Stimulated activated naive CD8-positive, alpha-beta T cell treated with anti-CD3 and anti-CD28 coated beads, Interleukin-15, amount 100 ng/mL, for 72 hours (primary cell): ENCODE measurements at places on chromosomes 1 and 21.

GRCh38 chr1:43526002-43526401, 4.7 kb upstream of the PTPRF start:
- no peak for DNase-seq

GRCh38 chr1:184641894-184642293, 112.8 kb downstream of the EDEM3 start:
- no peak for DNase-seq

GRCh38 chr1:92973203-92973897, 12.1 kb upstream of the DIPK1A start:
- no peak for DNase-seq

GRCh38 chr1:10918531-10918930, 93.9 kb upstream of the TARDBP start:
- DNase-seq = no peak

DNA sequence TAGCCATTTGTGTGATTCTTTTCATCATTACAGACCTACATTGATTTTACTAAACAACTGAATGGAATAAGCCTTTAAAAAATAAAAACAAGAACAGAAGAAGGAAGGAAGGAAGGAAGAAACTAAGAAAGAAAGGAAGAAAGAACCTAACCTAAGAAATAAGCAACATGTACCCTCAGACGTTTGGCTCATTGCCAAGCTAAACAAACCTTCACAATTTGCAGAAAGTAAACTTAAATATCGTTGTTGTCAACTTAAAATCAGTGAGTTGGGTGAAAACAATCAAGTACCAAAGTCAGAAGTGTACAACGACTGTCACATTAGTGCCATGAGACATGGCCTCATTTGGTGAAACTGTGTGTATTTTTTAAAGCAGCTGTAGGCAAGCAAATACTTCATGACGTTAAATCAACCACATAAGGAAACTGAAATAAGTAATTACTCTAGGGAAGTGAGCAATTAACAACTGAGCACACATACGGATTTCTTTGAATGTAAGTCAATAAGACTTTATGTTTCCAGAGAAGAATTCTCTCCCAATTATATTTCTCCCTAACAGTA, 313.1 kb upstream of the TMPRSS15 start:
- DNase-seq = no peak

DNA sequence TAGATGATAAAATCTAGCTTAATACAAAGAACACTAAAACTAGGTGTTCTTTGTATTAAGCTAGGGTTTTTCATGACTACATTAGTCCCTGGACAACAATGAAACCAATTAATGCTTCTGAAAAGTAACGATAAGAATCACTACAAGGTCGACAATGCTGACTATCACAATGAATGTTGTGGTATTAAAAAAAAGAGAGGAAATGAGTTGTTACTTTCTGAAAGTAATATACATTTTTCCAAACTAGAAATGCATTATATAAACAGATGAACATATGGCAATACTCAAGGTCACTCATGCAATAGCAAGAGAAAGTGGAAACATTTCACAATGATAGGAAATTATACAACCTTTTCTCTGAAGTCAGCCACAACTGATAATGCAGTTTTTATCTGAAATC, 19.0 kb downstream of the DPH5 start:
- DNase-seq = no peak

DNA sequence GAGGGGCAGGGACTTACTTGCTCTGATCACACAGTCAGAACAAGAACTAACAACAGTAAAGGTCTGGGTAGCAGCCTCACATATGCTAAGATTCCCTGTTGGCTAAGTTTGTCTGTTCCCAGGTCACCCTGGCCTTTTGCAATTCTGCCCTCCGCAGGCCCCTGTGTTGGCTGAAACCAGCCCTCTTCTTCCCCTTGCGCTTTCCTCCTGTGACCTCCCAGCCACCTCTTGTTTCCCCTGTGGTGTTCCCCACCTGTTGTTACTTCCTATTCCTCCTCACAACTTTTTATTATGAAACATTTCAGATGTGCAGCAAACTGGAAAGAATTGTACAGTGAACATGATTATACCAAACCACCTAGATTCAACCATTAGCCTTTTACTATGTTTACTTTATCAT, 23.4 kb downstream of the MAPKAPK2 start:
- no peak for DNase-seq

DNA sequence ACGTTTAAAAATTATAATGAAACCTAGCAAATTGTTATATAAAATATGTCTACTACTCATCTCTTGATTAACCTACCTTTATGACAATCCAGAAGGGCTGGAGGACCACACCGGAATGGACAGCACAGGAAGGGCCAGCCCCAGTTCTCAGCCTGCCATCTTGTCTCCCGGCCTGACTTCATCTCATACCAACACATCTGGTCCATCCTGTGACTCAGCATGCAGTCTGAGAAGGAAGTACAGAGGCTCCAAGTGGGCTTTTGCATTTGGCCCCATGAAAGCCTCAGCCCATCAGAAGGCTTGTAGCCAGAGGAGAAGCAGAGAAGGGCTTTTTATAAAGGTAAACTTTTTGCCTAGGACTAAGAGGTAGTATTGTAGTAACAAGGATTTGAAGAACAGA, 436.6 kb downstream of the MRPL39 start:
- no peak for DNase-seq

- DNase-seq = no peak
These were observed 55.7 kb downstream of the MRPL39 start for GRCh38 chr21:25551569-25551968.

DNA sequence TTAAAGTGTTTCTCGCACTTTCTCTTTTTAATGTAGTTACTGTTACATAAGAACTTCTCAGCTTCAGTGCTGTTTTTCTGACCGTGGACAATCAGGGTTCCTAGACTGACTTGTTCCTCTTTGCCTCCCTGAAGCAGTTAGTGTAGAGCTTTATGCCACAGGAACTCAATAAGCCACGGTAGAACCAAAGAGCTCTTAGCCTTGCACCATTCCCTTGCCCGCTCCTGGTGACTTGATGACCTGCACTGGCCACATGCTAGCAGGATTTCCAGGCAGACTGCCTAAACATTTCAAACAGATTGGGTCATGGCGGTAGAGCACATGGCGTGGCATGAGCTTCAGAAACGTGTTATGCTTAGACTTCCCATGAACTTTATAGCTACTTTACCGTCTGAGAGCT, 18.8 kb upstream of the FASLG start:
- DNase-seq = no peak

DNA sequence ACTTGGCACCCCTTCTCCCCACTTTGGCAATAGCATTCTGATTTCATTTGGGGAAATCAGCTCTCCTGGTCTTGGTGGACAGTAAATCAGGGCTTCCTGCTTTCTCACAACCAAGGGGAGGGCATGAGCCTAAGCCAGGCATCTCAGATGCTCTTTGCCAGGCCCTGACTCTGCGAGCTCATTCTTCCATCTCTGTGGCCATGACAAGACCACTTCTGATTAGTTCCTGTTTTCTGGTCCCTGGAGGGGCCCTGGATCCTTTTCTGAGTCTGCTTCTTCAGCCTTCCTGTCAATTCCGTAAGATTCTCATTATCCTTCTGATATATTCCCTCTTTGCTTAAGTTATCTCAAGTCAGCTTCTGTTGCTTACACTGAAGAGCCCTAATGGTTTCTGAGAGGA, 210.4 kb downstream of the HIVEP3 start:
- no peak for DNase-seq

DNA sequence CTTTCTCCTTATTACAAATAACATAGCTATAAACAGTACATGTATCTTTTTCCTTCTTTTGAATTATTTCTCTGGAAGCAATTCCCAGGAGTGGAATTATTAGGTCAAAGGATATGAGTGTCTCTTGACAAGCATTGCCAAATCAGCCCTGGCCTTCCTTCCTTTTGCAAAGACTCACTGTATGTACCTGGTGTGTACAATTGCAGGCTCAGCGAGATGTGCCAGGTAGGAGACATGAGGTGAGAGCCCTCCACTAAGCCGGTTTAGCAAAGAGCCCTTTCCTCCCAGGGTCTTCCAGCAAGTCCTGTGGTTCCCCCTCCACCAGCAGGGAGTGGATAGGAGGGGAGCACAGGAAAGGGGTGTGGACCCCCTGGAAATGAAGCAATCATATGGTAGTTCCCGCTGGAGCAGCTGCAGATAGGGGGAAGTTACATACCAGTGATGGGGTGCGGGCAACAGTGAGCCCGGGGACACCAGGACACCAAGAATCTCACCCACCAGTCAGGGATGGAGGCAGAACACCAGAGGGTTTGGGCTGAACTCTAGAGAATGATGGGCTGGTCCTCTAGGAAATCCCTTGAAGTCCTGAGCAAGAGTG, 18.3 kb downstream of the RCSD1 start:
- DNase-seq = no peak

GRCh38 chr1:56456435-56457101, 122.8 kb downstream of the PLPP3 start:
- no peak for DNase-seq

DNA sequence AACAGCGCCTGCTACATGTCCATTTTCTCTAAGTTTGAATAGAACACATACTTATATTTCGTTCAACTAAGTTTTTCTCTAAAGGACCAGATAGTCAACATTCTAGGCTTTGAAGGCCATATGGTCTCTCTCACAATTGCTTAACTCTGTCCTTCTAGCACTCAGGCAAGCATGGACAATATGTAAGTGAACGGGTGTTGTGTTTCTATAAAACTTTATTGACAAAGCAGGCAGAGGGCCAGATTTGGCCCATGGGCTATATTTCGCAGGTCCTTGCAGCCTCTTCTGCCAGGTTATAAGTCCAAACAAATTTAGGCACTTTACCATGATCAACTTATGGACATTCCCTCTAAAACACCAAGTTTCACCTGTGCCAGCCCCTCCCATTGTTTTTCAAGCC, 21.1 kb downstream of the KLHDC7A start:
- DNase-seq = no peak

DNA sequence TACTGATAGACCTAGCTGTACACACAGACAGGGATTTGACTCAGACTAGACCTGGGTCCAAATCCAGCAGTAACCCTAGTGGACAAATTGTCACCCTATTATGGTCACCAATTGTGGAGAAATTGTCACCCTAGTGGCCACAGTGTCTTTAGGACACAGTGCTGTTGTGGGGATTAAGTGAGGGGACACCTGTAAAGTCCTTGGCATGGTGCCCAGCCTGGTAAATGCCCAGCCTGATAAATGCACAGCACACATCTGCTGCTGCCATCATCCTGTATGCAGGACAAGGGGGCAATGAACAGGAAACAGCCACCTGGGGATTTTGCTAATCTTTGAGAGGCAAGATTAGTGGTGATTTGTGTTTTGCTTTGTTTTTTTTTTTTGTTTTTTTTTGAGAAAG, 2.3 kb downstream of the TMEM61 start:
- no peak for DNase-seq

- peak; percentile 51 for DNase-seq
These were observed 17.4 kb upstream of the KCNAB2 start for GRCh38 chr1:6028042-6028850.

DNA sequence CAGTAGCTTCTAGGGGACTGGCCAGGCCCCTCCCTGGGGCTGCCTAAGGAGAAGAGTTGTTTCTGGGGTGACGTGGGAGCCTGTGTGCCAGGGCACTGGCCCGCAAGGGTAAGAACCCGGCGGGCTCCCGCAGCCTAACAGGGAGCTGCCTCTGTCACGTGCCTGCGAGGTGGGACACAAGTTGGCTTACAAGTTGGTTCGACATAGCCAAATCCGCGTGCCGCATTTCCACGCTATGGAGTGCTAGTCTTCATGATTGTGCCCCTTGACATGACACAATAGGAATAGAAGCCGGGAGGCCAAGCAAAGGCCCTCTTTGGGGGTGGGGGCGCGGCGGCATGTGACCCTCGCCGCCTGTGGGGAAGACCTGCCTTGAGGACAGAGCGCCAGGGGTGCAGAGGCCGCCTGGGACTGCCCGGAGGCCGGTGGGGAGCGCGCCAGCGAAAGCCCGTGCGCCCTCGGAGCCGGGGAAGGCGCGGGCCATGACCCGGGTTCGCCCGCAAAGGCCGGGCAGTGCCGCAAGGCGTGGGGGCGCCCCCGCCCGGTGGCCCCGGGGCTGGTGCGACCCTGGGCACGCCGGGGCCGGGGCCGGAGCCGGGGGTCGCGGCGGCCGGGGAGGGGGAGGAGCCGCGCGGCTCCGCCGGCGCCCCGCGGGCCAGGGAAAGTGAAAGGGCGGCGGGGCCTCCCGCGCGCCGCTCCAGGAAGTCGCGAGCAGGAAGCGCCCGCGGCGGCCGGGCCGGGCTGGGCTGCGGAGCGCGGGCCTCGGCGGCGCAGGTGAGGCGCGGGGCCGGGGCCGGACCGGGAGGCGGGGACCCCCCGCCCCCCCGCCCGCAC, at the start of gene SLC37A1:
TSS of gene SLC37A1 (plus strand) at position 702 of the 834 bp plus-strand sequence. CDS start 4,603 bp downstream, outside the sequence.
- DNase-seq = peak; percentile 45

DNA sequence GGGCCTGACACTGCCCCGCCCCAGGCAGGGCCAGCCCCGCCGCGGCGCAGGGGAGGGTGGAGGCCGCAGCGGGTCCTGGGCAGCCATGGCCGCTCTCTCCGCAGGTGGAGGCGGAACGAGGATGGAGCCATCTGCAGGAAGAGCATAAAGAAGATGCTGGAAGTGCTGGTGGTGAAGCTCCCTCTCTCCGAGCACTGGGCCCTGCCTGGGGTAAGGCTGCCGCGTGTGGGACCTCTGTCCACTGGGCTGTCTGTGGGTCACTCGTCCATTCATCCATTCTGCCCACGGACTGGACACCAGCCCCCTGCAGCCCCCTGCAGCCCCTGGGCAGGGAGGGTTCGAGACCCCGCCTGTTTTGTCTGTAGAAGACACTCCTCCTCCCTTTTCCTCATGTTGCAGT, 18.4 kb upstream of the LRRC3 start:
- DNase-seq = no peak

GRCh38 chr1:221892301-221892830, 150.5 kb upstream of the DUSP10 start:
- no peak for DNase-seq

GRCh38 chr1:230935852-230936251, 42.8 kb downstream of the TTC13 start:
- DNase-seq = no peak

DNA sequence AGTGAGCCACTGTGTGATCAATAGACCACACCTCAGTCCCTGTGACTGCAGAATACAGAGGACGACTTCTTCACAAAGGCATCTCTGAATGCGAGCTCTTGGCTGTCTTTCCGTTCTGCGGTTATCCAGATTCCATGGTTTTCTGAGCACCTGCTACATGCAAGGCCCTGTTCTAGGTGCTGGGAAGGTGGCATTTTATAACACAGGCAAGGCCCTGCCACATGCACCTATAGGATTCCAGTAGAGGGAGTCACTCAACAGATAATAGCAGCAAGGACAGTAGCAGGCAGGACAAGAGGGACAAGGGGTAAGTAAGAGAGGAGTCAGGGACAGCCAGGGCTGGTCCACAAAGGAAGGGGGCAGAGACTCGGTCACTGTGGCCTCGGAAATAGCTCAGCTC, 9.0 kb downstream of the URB1 start:
- DNase-seq = no peak

DNA sequence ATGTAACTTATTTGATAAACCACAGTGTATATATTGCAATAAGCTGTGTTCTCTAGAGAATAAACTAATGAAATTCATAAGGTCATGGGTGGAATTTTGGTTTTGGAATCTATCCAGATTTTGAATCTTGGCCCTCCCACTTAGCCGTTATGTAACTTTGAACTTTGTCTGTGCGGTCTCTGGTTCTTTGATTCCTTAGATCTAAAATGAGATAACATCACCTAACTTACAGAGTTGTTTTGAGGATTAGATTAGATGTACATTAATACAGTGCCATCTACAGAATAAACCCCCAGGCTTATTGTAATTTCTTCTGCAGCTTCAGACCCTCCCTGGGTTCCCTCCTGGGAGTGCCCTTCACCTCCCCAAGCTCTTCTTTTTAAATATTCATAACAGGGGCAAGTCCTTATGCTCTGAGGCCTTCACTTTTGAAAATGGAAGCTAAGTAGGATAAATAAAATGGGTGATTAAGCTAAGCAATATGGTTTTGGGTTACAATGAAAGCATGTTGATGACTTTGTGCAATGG, 124.3 kb downstream of the ATG4C start:
- no peak for DNase-seq

- no peak for DNase-seq
These were observed 354.9 kb upstream of the ADAMTS5 start for GRCh38 chr21:27321791-27322190.
